ENCODE measurements at places on chromosomes 1 and 21. TPM values are rescaled to one million over a fixed set of nuclear protein-coding genes. Genes with fewer than 3 reads are reported as not detected.

Gene CD52
- 2.7 TPM for total RNA-seq

Gene CFHR2
- not detected for total RNA-seq

Gene FNBP1L
- 12.9 TPM for total RNA-seq

Gene GJA5
- total RNA-seq: 3.9 TPM

Gene FAM72C
- total RNA-seq: not detected

Gene AJAP1
- total RNA-seq: 0.32 TPM

Gene CRYAA
- total RNA-seq: not detected

Measured in gastroesophageal sphincter (tissue), 4 donors.